WERI-Rb-1 (cell line): ENCODE measurements at places on chromosomes 6 and 20.

GRCh38 chr6:135703621-135704020 lies 147.9 kb upstream of the PDE7B start:
- no peak for DNase-seq

DNA sequence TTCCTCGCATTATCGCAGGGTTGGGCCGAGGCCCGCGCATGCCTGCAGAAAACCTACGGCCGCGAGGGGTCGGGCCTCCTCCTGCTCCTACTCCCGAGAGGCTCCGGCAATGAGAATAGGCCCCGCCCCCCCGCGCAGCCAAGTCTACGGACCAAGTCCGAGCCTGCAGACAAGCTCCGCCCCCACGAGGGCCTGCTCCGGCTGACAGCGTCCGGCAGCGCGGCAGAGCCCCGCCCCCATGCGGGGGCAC lies 3.1 kb upstream of the GPSM3 start:
- DNase-seq = peak; percentile 100

GRCh38 chr6:53912661-53913060 lies 117.9 kb downstream of the LRRC1 start:
- no peak for DNase-seq

DNA sequence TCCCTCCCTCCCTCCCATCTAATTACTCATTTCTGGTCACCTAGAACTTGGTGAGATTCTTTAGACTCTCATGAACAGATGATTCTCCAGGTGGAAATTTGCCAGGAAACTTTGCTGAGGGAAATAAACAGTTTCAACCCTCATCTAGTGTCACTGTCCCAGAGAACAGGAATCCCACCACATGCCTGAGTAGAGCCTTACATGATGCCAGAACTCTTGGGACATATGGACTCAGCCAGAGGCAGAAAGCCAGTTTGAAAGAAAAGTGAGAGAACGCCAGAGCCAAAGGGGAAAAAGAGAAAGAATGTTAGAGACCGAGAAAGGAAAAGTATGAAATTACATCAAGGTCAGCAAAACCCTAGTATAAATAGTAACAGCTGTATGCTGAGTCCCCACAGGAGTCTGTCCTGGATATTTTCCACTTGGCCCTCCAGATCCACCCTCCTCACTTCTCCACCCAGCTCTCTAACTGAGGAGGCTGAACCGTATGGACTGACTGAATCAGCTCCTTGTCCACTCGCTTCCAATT lies 127.5 kb upstream of the COL21A1 start:
- DNase-seq = no peak

DNA sequence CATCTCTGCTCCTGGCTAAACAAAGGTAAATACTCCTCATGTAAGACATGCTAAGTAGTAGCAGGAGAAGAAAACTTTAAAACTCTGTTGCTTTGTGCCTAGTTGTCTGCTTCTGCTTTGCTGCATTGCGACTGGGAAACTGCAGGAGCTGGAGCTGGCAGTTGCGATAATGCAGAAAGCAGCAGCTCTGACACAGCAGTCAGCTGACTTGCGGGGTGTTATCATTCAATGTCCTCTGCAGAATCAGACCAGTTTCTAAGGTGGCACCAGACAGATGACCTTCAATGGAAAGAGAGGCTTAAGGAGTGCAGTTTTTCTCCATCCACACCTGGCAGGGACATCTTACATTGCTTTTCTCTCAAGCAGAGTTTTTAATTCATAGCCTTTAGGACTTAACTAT lies 69.9 kb upstream of the SOX4 start:
- DNase-seq = no peak

- DNase-seq = no peak
Observed at GRCh38 chr20:41627611-41628244, 9.6 kb upstream of the CHD6 start.

- DNase-seq = no peak
Observed at GRCh38 chr6:62371453-62372210, 85.6 kb upstream of the KHDRBS2 start.

- no peak for DNase-seq
Observed at GRCh38 chr6:37047689-37048402, 42.4 kb downstream of the FGD2 start.

GRCh38 chr20:46674253-46675083 lies 14.8 kb downstream of the TP53RK start:
- no peak for DNase-seq

GRCh38 chr6:108798670-108799353 lies 49.4 kb upstream of the ARMC2 start:
- peak; percentile 82 for DNase-seq

GRCh38 chr20:25073544-25073943 lies 8.4 kb downstream of the VSX1 start:
- no peak for DNase-seq

- DNase-seq = no peak
Observed at GRCh38 chr20:61002090-61002489, 250.0 kb upstream of the CDH4 start.

GRCh38 chr6:81689580-81689979 lies 62.9 kb downstream of the TENT5A start:
- DNase-seq = no peak

DNA sequence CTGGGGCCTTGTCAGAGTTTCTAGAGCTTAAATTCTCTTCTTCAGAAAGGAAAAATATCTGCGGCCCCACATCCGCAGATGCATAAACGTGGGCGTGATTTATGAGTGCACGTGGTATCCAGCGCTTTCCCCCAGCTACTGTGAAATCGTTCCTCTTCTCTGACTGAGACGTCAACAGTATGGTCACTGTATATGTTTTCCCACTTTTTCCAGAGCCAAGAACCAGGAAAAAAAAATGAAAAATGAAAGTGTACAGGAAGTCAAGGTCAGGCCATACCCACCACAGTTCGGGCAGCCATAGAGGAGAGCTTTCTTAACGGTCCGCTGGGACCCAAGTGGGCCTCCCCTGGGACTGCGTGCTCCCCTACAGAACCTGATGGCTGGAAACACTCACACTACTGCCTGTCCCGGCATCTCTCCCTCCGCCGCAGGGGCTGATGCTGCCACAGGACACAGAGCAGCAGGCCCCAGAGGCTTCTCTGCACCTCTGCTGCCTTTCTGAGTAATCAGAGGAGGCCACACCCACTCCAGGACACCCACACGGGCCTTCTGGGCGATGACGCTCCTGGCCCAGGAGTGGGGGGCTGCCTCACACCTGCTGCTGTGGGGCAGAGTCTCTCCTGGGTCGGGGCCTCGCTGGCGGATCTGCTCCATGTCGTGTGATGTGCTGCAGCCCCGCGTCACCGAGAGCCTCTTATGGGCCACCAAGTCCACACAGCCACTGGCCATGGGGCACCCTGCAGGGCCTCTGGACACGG lies 16.4 kb upstream of the STX16 start:
- no peak for DNase-seq

DNA sequence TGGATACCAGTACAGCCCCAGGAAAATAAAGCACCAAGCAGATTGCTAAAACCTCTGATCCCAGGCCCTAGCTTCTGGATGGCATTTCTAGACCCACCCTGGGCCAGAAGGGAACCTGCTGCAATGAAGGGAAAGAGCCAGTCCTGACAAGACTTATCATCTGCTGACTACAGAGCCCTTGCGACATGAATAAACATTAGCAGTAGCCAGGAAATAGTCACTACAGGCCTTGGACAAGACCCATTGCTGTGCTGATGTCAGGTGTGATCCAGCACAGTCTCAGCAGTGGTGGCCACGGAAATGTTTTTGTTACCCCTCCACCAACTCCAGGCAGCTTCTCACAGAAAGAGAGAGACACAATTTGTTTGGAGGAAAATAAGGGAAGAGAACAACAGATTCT lies 399.3 kb downstream of the HAO1 start:
- no peak for DNase-seq

GRCh38 chr6:27502508-27503435 lies 29.9 kb upstream of the ZNF184 start:
- DNase-seq = peak; percentile 81

DNA sequence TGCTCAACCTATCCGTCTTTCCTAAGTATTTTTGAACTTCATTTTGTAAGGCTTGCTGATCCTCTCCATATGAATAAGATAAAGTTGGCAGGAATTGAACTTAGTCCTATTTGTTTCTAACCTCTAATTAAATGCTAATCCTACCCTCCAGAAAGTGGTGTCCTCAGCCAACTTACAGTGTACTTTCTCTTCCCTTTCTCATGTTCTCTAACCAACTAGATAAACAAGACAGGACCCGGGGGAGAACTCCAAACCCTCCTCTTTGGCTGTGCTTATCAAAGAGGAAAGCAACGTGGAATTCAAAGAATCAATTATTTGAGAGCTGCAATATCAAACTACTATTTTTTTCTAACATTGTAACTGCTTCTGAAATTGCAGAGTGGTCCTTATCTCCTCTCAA lies 56.5 kb upstream of the NRSN1 start:
- DNase-seq = no peak

- DNase-seq = no peak
Observed at GRCh38 chr6:98920904-98921431, 26.8 kb downstream of the FBXL4 start.

DNA sequence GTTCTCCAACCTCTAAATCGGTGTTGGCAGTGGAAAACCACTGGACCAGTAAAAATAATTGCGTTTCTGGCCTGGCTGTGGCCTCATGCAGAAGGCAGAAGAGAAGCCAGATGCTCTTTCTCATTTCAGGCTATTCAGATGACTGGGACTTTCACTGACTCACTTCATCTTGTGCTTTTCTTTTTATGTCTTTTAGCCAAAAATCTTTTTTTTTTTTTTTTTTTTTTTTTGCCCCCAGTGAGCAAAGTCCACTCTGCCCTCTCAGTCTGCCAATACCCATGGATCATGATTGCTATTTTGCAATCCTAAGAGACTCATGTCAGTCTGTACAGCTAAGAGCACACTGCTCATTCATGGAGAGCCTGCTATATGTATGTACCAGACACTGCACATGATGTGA lies 962.5 kb downstream of the KIF16B start:
- no peak for DNase-seq

DNA sequence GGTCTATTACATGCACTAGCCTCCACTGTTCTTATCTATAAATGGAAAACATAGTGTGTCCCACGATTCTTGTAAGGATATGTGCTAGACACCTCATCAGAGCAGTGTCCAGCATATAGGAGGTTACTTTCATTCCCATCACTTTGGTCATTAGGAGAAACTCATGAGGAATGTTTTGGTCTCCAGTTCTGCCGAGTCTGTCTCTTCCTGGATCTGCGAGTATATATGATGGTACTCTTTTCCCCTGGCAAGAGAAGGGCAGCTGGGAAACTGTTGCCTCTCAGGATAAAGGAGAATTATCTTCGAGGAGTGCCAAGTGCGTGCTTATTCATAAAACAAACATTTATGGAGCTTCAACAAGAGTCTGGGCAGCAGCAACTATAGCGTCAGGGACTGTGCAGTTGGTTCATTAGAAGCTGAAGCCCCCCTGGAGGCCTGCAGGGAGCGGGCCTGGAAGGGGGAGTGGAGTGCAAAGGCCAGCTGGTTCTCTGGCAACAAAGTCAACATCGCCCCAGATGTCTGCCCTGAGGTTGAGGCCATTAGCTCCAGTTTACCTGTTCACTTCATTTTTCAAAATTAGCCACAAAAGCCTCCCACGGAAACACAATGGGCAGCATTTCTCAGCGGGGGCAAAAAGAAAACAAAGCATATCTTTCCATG lies 811.9 kb downstream of the MAFB start:
- DNase-seq = no peak

DNA sequence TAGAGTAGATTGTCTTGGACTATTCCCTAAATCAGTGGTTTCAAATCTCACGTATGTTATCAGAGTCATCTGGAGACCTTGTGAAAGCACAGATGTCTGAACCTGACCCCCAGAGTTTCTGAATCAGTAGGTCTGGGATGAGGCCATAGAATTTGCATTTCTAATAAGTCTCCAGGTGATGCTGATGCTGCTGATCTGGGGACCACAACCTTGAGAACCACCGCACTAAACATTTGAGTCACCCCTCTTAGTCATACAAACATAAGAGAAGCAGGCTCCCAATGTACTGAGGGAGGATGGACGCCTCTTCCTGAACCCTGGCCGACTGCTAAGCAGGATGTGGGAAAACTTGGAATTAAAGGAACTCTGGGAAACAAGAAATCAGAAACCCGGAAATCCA lies 187.8 kb upstream of the PRDM1 start:
- no peak for DNase-seq

DNA sequence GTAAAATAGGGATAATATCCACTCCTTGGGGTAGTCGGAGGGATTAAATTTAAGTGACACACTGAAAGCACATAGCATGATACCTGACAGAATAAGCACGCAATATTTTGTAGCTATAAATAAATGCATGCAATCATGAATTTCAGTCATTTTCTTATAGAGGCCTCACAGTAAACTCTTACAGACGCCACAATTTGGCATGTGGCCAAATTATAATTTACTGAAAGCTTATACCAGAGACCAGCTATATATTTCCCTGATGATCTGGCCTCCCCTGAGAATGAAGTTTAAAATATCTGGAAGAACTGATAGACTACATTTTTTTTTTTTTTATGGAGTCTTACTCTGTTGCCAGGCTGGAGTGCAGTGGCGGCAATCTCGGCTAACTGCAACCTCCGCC lies 40.9 kb downstream of the QRSL1 start:
- DNase-seq = no peak
